ENCODE measurements at places on chromosomes 6 and 20.

DNA sequence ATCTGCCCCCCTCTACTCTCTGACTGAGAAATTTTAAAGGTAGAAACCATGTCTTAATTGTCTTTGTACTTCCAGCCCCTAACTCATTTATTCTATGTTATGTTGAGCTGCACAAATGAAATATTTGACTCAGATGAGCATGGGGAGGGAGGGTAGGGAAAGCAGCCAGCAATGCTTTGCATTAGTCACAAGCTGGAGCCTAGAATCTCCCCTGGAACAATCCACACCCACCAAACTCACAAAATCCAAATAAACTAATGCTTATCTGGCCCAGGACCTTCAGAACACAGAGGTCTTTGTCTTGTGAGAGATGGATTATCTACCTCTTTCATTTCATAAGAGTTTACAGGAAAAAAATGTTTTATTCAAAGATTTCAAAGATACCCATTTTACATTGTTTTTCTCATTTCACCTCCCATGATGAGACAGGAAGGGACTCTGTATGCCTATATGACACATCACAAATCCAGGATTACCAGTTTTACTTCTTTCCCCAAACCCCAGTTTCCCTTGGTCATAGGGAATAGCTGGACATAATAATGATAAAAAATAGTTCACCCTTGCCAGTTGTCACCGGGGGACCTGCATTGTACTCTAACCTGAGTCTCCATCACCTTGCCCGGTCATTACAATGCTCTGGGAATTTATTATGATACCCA lies 466.9 kb downstream of the KIF16B start:
- no peak for DNase-seq

- no peak for DNase-seq
These were observed 574.2 kb upstream of the JAG1 start for GRCh38 chr20:11248011-11248409.

DNA sequence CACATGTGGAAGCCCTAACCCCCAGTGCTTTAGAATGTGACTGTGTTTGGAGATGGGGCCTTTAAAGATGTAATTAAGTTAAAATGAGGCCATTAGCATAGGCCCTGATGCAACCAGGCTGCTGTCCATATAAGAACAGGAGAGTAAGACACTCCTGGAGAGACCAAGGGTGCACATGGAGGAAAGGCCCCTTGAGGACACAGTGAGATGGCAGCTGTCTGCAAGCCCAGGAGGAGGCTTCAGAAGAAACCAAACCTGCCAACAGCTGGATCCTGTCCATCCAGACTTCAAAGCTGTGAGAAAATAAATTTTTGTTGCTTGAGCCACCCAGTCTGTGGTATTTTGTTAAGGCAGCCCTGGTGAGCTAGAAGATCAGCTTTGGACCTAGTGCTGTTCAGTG lies 16.8 kb upstream of the SNRPB2 start:
- DNase-seq = no peak

- no peak for DNase-seq
These were observed 123.8 kb downstream of the FAM83B start for GRCh38 chr6:54970337-54970736.

DNA sequence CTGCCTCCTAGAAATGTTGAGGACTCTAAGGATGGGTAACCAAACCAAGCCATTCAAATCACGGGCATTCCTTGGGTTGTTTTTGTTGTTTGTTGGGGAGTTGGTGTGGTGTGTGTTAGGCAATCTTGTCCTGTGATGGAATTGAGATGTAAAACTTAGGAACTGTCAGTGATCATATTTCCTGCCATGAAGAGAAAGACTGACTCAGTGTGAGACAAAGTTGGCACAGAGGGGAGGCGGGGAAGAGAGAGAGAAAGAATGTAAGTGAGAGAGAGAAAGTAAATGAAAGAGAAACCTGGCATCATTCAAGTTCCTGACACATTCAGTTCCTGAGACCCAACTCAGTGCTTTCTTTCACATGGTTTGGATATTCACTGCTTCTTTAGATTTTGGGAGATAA lies 21.6 kb upstream of the FBXO30 start:
- DNase-seq = no peak

DNA sequence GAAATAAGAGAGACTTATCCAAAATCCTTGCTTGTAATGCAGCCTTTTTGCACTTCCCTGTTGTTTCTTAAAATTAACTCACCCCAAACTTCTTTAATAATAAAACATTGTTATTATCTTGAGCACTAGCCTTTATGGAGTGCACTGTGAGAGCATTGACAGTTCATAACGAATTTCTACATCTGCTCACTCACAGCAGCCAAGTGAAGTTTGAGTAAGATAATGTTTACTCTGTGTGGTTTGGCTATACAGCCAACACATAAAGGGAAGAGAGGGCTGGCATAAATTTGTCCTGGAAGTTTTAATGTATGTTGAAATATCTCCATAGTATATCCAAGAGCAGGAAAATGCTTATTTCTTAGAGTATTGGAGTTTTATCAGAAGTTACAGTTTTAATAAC lies 227.9 kb downstream of the FRK start:
- DNase-seq = no peak

GRCh38 chr6:148367411-148368024 lies 24.9 kb downstream of the SASH1 start:
- DNase-seq = no peak

DNA sequence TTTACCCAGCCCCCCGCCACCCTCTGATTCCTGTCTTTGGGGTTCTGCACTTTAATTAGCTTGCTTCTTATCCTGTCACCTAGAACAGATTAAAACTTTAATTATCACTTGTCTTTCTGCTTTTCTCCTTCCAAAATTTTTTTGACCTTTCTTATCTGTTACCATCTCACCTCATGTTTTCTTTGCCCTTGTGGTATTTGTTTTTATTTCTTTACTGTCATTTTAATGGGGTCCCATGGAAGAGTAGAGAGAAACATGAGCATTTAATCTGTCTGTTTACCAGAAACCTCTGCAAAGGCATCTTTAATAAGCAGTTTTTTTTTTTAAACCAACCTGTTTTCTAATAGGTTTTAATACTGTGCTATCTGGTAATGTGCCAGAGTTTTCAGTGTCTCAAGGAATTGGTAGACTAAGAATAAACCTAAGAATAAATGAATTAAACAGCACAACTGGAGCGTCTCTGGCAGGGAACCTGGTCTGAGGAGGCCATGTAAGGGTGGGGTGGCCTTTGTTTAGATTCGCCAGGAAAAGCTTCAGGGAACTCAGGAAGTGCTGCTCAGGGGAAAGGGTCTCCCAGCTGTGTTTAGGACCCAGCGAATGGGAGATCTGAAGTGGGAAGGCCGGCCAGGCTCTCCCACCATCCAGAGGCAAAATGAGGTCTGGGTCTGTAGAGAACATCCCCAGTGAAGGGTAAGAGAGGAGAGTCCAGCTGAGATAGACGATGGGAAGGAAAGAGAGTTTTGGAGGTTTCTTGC lies 69.8 kb downstream of the ARID1B start:
- DNase-seq = no peak

DNA sequence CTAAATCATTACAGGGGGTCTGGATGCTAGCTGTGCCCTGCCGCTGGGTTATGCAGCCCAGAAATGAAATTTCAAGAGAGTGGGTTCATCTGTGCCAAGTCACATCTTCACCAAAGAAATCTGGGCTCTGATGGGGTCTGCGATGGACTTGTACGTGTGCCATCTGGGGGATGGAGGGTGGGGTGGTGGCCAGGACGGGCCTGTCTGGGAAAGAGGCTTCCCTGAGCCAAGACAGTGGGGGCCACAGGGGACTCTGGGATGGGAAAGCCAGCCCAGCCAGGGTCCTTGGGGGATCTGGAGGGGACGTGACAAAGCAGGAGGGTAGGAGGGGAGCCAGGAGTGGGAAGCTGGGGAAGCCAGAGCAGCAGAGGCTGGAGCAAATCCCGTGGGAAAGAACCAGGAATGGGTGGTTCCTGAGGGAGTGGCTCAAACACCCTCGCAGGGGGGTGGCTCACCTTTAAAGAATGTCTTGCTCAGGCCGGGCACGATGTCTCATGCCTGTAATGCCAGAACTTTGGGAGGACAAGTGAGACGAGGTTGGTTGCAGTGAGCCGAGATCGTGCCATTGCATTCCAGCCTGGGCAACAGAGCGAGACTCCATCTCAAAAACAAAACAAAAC lies 36.3 kb upstream of the SULF2 start:
- DNase-seq = no peak

GRCh38 chr20:9889270-9889981 lies 50.5 kb upstream of the PAK5 start:
- no peak for DNase-seq

DNA sequence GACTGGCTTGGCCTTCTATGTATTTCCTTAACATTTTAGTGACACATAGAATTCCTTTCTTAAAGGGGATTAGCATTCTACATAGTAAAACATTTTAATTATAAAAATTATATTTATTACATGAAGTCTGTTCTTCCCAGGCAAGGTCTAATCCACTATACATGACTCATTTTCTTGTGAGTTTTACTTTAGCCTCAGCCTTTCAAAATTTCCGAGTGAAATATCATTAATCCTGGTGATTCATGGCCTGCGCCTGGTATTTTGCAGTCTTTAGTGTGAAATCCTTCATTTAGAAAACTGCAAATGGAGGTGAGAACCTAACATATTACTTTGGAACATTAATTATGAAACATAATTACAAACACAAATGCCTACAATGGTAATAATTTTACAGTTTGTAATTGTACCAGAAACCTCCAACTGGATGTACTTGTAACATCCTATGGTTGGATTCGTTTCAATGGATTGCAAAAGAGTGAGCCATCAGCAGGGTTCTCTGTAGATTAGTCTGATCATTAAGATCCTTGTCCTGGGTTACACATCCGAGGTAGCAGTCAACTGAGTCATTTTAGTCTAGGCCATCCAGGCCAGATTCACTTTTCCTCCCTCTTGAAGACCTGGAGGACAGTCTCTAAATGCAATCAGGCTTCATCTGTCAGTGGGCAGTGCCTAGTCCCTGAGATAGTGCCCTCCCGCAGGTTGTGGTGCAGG lies 272.0 kb downstream of the PACRG start:
- DNase-seq = no peak

- DNase-seq = no peak
These were observed 58.0 kb downstream of the SYTL3 start for GRCh38 chr6:158707821-158708195.

- peak; percentile 43 for DNase-seq
These were observed 2.2 kb upstream of the STXBP5 start for GRCh38 chr6:147201885-147202515.

- DNase-seq = no peak
These were observed 13.9 kb upstream of the DACT2 start for GRCh38 chr6:168333491-168333890.

- DNase-seq = no peak
These were observed 121.7 kb downstream of the NKAIN2 start for GRCh38 chr6:123925350-123925749.

GRCh38 chr6:75282706-75283105 lies 1.9 kb downstream of the TMEM30A start:
- no peak for DNase-seq

DNA sequence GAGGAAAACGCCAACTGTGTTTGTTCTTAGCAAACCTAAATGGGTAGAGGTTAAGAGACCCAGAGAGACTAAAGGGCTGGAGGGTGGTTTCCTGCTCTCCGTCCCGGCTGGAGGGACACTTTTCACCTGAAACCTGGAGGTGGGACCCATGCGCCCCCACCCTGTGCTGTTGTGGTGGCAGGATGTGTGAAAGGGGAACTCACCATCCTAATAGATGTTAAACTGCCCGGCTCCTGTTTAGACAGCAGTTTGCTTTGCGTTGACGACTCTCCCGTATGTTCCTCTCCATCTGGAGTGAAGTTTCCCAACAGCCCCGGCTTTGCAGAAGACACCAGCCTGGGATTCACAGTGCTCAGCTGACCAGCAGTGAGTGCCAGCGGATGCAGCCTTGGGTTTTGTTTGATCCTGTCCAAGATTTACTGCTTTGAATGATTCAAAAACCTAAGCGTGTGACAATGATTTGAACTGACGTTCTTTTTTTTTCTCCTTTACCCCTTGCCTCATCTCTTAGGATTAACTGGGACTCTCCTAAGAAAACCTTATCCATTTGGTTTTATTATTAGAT lies 66.0 kb downstream of the CDH4 start:
- no peak for DNase-seq

DNA sequence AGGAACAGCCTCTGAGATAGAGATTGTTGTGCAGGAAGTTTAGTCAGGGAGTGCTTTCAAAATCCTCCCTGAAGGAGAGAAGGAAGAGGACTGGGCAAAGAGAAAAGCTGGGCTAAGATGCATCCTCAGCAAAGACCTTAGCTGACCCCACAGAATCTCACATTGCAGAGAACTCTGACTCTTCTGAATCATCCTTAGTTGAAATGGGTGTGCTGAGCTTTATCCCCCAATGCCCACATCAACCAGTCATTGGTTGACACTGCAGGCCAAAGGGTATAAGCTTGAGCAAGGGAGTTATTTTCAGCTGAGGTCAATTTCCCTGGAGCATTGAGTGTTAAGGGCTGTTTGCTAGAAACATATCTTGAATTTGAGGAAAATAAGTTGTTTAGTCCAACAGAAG lies 732.2 kb downstream of the CBLN4 start:
- no peak for DNase-seq

- no peak for DNase-seq
These were observed 41.7 kb downstream of the ALDH5A1 start for GRCh38 chr6:24536466-24536865.

DNA sequence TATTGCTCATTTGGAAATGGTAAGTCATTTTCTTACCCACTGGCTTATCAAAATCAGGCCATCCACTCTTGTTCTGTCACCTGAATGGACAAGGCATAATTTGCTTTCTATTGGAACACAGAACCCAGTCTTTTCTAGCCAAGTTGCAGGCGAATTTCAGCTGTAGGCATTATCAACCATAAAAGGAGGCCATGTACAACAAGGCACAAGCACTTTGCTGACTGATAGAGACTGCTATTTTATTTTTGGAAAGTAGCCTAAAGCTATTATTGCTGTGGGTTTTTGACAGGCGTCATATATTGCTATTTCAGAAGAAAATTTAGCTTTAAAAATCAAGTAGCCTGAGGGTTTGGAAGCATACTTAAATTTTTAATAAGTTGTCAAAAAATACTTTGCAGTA lies 344.2 kb downstream of the HDGFL1 start:
- no peak for DNase-seq

DNA sequence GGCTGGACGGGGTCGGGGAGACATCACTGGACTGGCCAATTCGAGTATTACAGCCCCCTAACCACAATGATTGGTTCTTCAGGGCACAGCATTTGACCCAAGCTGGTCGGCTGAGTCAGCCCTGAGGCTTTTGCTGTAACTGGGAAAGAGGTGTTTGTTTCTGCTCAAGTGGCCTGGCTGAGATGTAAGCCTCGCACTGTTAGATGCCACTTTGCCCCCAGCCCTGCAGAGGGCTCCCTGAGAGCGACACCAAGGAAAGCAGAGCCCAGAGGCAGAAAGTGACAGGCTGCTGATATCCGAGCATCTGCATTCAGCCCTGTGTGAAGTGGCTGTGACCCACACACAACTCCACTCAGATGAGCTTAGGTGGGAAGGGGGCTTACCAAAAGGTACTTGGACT lies 19.4 kb downstream of the ERGIC3 start:
- peak; percentile 73 for DNase-seq

- DNase-seq = peak; percentile 23
These were observed 45.3 kb upstream of the COL21A1 start for GRCh38 chr6:56292505-56293181.

GRCh38 chr6:55497694-55498093 lies 81.3 kb downstream of the HMGCLL1 start:
- no peak for DNase-seq

GRCh38 chr6:158611541-158612370 lies 32.8 kb downstream of the DYNLT1 start:
- no peak for DNase-seq

- DNase-seq = no peak
These were observed 130.6 kb downstream of the RFX6 start for GRCh38 chr6:117007659-117008058.

- no peak for DNase-seq
These were observed 43.7 kb downstream of the APCDD1L start for GRCh38 chr20:58471193-58472164.

- DNase-seq = no peak
These were observed 8.9 kb downstream of the FBXO5 start for GRCh38 chr6:152973916-152974315.
